Spinal cord (tissue), 10 donors: ENCODE measurements at places on chromosomes 12 and 14. TPM values are rescaled to one million over a fixed set of nuclear protein-coding genes. Genes with fewer than 3 reads are reported as not detected.
A peak's percentile ranks its signal among the peaks of the same experiment; 100 is the strongest.

GRCh38 chr14:92726135-92726932, 22.1 kb downstream of the LGMN start:
- DNase-seq, result no peak
- no peaks in the 10 kb centered on the region for H3K27me3 ChIP-seq
- no peak overlapping the region for H3K27ac ChIP-seq

GRCh38 chr14:94823556-94824341, 53.8 kb upstream of the GSC start:
- H3K27ac ChIP-seq, result no peak overlapping the region

DNA sequence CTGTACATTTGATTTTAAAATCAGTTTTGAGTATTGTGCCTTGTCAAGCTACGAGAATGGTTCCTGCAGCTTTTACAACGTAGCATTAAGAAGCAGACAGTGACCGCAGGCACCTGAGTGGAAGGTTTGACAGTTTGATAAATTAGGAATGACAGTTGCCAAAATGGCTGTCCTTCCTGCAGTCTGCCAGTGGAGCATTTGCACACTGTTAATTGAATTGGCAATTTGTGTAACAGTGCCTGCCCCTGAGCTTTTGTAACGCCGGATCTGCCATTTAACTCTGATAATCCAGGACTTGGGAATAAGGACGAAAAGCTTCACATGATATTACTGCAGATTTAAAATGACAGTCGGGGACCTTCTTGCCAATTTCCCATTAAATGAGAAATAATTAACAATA, 385.3 kb downstream of the NPAS3 start:
- peak; percentile 43 for DNase-seq
- H3K27me3 ChIP-seq, result no peaks in the 10 kb centered on the region
- H3K4me3 ChIP-seq, result no peak overlapping the region
- no peaks in the 10 kb centered on the region for H3K36me3 ChIP-seq
- no peaks in the 10 kb centered on the region for H3K4me1 ChIP-seq
- no peak overlapping the region for H3K27ac ChIP-seq

GRCh38 chr12:25962932-25963525, 4.5 kb downstream of the RASSF8 start:
- no peaks in the 10 kb centered on the region for H3K27me3 ChIP-seq
- no peaks in the 10 kb centered on the region for H3K4me1 ChIP-seq

C1QL4 gene
- 3.8 TPM for total RNA-seq
